Caudate nucleus (tissue), 63 donors: ENCODE measurements at places on chromosomes 16 and 17.

DNA sequence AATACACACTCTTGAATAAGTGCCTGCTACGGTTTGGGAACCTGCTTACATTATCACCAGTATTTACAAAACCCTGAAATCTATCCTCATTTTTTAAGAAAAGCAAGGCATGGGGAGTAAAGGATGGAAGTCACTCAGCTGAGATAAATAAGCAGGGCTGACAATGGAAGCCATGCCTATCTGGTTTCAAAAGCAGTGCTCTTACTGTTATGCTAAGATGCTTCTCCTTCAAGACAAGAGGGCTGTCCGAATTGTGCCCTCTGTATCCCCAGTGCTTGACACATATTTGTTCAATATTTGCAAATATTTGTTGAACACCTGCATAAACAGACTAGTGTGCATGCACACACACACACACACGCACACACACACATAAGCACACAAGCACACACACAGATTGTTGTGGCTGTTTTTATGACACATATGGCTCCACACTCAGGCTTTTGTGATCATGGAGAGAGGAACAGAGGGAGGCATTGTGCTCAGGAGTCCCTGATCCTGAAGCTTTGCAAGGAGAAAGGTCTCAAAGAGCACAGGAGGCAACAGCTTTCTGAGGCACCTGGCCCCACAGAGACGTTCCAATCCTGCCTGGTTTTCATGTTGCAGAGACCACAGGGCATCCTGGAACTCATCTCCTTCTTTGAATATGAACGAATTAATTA, 401.6 kb upstream of the CDH11 start:
- no peak for DNase-seq

GRCh38 chr17:50211249-50212120, 10.1 kb upstream of the COL1A1 start:
- DNase-seq: no peak

DNA sequence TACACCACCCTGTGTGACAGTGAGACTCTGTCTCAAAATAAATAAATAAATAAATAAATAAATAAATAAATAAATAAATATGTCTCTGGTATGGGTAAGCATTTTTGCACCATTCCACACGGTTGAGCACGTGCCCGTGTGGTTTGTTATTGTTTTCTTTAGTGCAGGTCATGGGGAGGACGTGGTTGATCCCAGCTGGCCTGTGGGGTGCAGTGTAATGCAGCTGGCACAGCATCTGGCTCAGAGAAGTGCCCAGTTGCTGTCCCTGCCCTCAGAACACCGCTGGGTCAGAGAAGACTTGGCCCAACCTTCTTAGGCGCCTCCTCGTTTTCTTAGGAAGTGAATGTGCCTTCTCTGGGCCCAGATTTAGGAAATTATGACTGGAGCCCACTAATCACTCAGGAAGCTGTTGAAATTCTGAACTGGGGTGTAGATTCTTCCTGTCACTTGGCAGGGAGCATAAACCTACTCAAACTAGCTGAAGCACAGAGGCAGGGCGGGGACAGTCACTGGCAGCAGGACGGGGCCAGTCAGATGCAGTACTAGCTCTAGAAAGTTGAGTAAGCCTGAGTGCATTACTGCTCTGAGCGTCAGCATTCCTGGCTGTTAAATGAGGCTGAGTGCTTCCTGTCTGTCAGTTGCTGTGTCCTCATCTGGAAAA, 85.9 kb downstream of the SNX29 start:
- no peak for DNase-seq

- DNase-seq: no peak
These were observed 55.4 kb downstream of the JPH3 start for GRCh38 chr16:87657621-87658192.

DNA sequence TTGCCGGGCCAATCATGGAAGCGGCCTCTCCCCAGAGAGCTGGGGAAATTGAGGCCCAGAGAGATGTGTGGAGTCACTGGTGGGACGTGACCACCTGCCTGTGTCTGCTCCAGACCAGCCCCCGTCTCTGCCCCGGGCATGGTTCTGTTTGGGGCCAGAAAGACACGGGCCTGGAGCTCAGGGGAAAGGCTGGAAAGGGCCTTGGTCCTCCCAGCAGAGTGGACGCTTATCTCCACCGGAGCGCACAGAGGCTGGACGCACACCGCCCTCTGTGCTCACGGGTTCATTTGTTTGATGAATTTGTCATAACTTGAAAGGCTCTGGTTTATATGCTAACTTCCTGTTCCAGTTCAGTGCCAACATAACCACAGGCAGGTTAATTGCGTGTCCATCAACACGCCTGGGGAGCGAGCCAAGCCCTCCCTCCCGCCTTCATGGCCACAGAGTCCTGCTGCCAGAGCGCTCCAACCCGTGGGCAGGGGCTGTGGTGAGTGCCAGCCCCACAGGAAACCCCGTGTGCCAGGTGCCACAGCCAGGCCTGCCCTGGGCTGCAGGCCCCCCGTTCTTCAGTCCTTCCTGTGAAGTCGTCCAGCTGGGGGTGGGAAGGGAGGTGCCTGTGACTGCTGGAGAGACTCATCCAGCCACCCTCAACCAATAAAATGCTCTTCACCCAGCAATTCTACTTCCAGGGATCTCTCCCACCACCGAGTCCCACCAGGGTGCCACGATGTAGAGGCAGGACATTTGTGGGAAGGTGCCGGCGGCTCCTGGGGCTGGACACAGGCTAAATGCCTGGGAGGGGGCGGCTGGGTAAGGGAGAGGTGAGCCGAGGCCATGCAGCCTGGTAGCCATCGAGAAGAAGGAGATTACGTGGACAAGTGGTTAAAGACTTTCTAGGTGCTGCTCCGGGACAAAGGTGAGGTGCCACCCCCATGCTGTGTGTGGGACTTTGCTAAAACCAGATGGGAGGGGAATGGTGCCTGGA, 29.4 kb upstream of the BAHCC1 start:
- no peak for DNase-seq

- no peak for DNase-seq
These were observed 16.5 kb upstream of the GPRC5B start for GRCh38 chr16:19901164-19901563.
